ENCODE measurements at places on chromosomes 6 and 20.

DNA sequence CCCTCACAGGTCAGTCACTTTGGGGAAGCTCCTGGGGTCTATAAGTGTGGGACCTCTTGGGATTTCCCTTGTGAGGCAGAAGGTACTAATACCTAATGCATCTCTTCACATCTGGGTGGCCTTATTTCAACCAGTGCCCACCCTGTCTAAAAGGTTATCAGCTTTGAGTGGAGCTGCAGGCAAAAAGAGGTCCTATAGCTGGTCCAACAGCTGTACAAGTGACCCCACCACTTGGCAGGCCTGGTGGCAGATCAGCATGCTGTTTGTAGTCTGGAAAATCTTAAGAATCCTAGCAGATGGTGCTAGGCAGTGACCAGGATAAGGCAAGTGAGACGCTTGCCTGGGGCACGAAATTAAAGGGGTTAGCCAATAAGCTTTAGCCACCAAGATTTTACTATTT lies 51.6 kb upstream of the GTSF1L start:
- DNase-seq, result no peak

DNA sequence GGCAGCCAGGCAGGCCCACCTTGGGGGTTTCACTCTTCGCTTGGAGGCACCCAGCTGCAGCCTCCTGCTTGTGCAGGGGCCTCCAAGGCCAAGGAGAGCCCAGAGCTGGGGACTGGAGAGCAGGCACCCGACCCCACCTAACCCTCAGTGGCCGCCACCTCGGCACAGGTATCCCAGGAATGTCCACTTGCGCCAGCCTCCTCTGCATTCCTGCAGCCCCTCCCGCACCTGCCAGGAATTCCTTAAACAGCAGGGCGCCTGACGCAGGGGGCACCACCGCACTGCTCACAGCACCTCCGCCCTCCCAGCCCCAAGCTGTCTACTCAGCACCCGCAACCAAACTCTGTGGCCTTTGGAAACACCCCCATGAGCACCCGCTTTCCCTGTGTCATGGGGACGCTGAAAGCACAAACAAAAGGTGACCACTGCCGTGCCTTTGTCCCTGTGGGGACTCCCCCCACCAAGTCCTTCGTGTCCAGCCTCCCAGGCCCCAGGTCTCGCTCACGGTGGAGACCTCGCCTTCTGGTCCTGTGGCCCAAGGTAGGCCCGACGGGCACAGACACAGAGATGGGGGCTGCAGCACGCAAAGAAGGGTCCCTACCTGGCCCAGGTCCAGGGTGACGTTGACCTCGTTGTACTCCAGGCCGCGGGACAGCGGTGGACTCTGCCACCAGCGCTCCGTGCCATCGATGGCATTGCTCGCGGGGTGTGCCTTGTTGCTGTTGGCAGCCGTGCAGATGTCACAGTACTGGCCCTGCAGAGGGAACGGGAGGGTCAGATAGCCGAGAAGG lies 5.1 kb downstream of the LAMA5 start:
- no peak for DNase-seq

- no peak for DNase-seq
Observed at GRCh38 chr20:21092806-21093205, 13.4 kb downstream of the LINC00237 start.

- no peak for DNase-seq
Observed at GRCh38 chr6:170111141-170111664, 179.7 kb downstream of the DLL1 start.

GRCh38 chr6:1619098-1619672 lies 9.5 kb downstream of the FOXC1 start:
- DNase-seq, result no peak

GRCh38 chr6:21842875-21843645 lies 249.5 kb downstream of the SOX4 start:
- DNase-seq, result no peak

All from fibroblast of lung (primary cell).